Activated CD8-positive, alpha-beta T cell treated with anti-CD3 and anti-CD28 coated beads, Interleukin-2, amount 10 ng/mL, durations not matched to agents 7 days and 5 days (primary cell): ENCODE measurements at places on chromosomes 12 and 14.

GRCh38 chr14:31489691-31490090 lies 1.9 kb upstream of the GPR33 start:
- H3K36me3 ChIP-seq = no peaks in the 10 kb centered on the region
- no peak overlapping the region for H3K27ac ChIP-seq
- H3K4me3 ChIP-seq = no peak overlapping the region
- DNase-seq = no peak
- peaks cover 3% of the 10 kb centered on the region for H3K27me3 ChIP-seq

- no peak overlapping the region for H3K4me3 ChIP-seq
- no peaks in the 10 kb centered on the region for H3K27me3 ChIP-seq
- no peak for DNase-seq
- H3K36me3 ChIP-seq = peaks cover 54% of the 10 kb centered on the region
- H3K4me1 ChIP-seq = peaks cover 57% of the 10 kb centered on the region
These were observed 4.3 kb downstream of the P2RX4 start for GRCh38 chr12:121214166-121214777.

GRCh38 chr14:58699681-58700205 lies 62.0 kb downstream of the DACT1 start:
- no peaks in the 10 kb centered on the region for H3K36me3 ChIP-seq
- H3K27me3 ChIP-seq = peaks cover 15% of the 10 kb centered on the region
- H3K4me3 ChIP-seq = no peak overlapping the region
- no peaks in the 10 kb centered on the region for H3K4me1 ChIP-seq
- H3K27ac ChIP-seq = no peak overlapping the region
- no peak for DNase-seq

- H3K27me3 ChIP-seq = no peaks in the 10 kb centered on the region
- H3K4me3 ChIP-seq = no peak overlapping the region
- H3K4me1 ChIP-seq = peaks cover 3% of the 10 kb centered on the region
- H3K27ac ChIP-seq = no peak overlapping the region
These were observed 19.1 kb downstream of the AMN start for GRCh38 chr14:102941419-102942011.

- no peaks in the 10 kb centered on the region for H3K36me3 ChIP-seq
- H3K4me3 ChIP-seq = no peak overlapping the region
- peaks cover 6% of the 10 kb centered on the region for H3K4me1 ChIP-seq
- no peak for DNase-seq
- H3K27me3 ChIP-seq = peaks cover 6% of the 10 kb centered on the region
These were observed 942 bp downstream of the ZC2HC1C start for GRCh38 chr14:75070383-75070782.

- H3K27ac ChIP-seq = peak overlapping the region; percentile 87
- no peaks in the 10 kb centered on the region for H3K27me3 ChIP-seq
- peaks cover 26% of the 10 kb centered on the region for H3K4me1 ChIP-seq
- no peaks in the 10 kb centered on the region for H3K36me3 ChIP-seq
- H3K4me3 ChIP-seq = peak overlapping the region; percentile 44
These were observed 34.8 kb upstream of the TESC start for GRCh38 chr12:117134059-117134458.

DNA sequence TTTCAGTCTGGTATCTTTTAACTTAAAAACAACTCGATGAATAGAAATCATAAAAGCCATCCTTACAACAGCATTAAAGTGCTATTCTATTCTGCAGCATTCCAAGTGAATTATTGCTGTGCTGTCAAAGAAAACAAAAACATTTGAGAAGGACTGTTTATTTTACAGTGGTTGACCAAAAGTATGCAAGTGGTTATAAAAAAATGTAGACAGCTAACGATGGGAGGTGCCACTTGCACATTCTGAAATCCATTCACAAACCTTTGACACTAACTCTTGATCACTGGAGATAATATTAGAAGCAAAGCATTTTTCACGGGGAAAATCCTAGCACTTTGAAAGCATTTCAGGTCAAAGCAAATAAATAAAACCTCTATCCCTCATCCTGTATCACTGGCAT lies 55.6 kb downstream of the HMGA2 start:
- no peak for DNase-seq
- H3K4me3 ChIP-seq = no peak overlapping the region
- H3K36me3 ChIP-seq = no peaks in the 10 kb centered on the region
- no peak overlapping the region for H3K27ac ChIP-seq
- H3K4me1 ChIP-seq = no peaks in the 10 kb centered on the region

DNA sequence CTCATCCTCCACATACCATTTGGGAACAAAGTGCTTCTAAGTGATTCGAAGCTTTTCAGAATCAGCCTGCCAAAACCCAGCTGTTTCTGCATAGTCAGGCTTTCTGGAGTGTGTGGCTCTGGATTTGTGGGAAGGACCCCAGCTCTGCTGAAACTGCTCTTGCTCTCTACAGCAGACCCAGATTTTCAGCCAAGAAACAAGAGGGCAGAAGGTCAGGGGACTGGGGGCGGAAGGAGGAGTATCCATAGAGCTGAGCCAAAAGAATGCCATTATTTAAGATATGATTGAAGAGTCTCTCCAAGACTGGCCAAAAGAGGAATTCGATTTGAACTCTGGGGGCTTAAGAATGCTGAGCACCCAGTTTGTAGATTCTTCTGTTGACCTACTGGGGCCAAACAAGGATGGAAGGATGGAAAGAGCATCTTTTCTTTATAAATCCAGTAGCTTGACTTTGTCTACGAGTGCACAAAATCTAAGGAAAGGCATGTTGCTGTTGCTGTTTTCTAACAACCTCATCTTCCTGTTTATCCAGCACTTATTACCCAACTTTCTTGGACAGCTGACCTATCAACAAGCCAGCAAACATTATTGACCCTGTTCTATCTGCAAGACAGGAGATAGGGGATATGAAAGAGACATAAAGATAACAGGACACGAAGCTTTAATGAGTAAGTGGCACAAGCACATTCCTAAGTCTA lies 29.2 kb downstream of the FBLN5 start:
- no peak overlapping the region for H3K27ac ChIP-seq
- H3K27me3 ChIP-seq = peaks cover 4% of the 10 kb centered on the region
- H3K4me1 ChIP-seq = no peaks in the 10 kb centered on the region
- no peak overlapping the region for H3K4me3 ChIP-seq
- peaks cover 1% of the 10 kb centered on the region for H3K36me3 ChIP-seq

- DNase-seq = no peak
- no peaks in the 10 kb centered on the region for H3K4me1 ChIP-seq
- H3K36me3 ChIP-seq = no peaks in the 10 kb centered on the region
- no peak overlapping the region for H3K27ac ChIP-seq
- H3K4me3 ChIP-seq = no peak overlapping the region
These were observed 43.7 kb upstream of the ELK3 start for GRCh38 chr12:96150442-96150841.

DNA sequence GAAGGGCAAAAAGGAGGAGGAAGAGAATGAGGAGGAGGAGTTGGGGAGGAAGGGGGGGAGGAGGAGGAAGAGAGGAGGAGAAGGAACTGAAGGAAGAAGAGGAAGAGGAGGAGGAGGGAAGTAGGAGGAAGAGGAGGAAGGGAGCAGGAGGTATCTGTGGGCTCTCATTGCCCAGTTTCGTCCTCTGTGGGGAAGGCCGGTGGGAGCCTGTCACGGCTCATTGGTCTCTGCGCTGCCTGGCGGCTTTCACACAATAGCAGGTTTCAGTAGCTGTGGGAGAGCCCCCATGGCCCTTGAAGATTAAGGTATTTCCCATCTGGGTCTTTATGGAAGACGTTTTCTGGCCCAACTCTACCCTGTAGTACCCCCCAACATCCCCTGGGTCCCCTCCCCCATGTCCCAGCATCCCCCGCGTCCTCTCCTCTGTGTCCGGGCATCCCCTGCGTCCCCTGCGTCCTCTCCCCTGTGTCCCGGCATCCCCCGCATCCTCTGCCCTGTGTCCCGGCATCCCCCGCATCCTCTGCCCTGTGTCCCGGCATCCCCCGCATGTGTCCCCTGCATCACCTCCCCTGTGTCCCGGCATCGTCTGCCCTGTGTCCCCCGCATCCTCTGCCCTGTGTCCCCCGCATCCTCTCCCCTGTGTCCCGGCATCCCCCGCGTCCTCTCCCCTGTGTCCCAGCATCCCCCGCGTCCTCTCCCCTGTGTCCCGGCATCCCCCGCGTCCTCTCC lies 278.2 kb upstream of the SFSWAP start:
- H3K4me1 ChIP-seq = no peaks in the 10 kb centered on the region
- no peak overlapping the region for H3K4me3 ChIP-seq
- no peak overlapping the region for H3K27ac ChIP-seq
